ENCODE measurements at places on chromosomes 16 and 17.

DNA sequence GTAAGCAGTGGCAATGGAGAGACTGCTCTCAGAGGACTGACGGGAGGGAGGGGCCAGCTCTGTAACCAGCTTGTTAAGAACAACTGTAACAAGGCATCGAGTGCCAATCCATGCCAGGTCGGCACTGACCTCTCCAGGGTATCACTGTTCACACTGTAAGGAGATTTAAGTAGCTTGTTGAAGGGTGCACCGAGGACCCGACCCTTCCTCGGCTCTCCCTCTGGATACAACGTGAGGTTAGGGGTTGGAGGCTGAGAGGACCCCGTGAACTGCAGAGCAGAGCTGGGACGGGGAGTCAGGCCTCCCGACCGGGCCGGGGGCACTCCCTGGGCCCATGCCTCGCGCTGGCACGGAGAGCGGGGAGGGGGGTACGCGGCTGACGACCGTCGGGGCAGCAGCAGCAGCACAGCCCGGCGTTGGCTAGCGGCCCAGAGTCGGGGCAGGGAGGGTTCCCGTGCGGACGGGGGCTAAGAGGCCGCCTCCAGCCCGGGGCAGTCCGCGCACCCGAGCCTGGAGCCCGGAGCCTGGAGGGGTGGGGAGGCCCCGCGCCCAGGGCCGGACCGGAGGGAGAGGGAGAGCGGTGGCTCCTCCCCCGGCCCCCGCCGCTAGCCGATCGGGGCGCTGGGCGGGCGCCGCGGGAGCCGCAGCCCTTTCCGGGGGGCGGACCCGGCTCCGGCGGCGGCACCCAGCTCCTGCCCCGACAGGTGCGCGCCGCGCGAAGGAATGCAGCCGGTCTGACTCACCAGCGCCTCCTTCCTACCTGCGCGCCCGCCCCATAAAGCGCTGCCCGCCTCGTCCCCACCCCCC, at the start of gene ITGB4:
Gene ITGB4, plus strand, starts transcription at position 804 of the 807 bp plus-strand sequence. CDS start 3,245 bp downstream, outside the sequence.
- DNase-seq = peak; percentile 20

DNA sequence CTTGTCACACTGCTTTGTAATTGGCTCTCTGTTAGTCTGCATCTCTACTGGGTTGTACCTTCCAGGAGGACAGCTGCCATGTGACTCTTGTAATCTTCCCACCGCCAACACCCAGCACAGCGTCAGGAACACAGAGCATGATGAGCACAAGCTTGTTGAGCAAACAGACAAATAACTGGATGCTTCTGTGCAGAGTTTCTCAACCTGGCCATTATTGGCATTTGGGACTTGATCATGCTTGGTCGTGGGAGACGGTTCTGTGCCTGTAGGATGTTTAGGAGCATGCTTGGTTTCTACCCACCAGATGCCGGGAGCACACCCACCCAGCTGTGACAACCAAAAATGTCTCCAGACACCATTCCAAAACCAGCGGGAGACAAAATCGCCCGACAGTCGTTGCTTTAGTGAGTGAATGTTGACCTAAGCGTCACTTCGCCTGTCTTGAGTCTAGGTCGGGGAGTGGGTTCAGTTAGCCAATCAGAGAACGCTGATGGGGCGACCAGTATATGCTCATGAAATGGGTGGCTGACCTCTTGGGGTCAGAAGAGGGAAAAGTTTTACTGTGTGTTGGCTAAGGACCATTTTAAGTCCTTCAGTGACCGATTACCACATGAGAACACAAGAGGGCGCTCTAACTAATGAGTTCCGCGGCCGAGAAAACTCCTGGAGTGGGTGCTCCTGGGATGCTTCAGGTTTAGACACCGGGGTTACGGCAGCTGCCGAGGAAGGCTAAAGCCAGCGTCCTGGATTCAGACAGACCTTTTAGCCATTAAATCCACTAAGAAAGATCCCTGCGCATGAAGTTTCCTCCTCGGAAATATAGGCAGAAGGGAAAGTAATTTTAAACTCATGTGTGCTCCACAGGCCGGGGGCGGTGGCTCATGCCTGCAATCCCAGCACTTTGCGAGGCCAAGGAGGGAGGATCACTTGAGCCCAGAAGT, 57.8 kb upstream of the TEX2 start:
- DNase-seq = peak; percentile 62

DNA sequence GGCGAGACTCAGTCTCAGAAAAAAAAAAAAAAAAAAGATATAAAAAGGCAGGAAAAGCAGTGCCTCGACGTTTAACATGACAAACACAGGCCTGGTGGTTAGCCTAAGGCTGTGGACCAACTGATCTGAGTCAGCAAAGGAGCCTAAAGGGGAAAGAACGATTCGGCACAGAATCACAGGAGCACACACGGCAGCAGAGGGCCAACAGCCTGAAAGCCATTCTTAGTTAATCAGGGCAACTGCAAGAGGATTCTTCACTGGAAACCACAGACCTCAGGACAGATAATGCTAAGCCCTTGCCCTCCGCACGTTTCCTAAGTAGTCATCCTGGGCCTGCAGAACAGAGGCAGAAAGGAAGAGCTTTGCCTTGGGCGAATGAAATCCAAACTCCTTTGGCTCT, 14.7 kb downstream of the TMEM11 start:
- DNase-seq = no peak

DNA sequence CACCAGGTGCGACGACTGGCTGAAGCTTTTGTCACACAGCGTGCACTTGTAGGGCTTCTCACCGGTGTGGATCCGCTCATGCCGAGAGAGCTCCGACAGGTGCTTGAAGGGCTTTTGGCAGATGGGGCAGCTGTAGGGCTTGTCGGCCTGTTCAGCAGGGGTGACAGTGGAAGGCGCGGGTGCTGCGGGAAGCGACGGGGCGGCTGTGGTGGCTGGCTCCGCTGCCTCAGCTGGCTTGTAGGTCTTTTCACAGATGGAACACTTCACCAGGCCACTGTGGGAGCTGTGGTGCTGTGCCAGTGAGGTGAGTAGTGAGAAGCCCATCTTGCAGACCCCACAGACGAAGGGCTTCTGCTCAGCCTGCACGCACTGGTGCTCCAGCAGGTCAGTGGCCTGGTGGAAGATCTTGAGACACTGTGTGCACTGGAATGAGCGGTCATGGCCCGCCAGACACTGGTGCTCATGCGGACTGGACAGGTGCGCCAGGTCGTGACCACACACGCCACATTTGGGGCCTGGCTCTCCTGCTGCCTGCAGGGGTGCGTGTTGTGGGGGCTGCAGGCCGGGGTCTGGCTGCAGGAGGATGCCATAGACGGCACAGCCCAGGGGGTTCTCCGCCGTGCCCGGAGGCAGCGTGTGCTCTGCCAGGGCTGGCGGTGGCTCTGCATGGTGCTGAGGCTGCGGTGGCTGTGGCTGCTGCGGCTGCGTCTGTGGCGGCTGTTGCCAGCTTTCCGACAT, 2.8 kb downstream of the ZNF319 start:
- DNase-seq = no peak

DNA sequence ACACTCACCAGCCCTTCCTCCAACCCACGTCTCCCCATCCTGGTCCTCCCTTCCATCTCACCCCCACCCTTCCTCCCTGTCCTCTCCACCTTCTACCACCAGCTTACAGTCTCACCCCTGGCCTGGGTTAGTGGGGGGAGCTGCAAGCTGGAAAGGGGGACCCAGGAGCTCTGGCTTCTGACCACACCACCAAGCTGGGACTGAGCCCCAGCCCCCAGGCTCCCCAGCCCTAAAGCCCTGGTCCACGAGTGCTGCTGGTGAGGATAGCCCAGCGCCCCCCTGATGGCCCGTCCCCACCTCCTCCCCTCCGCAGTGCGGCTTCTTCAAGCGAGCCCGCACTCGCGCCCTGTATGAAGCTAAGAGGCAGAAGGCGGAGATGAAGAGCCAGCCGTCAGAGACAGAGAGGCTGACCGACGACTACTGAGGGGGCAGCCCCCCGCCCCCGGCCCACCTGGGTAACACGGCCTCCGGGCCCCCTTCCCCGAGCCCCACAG, 7.2 kb upstream of the PDK2 start:
- no peak for DNase-seq

- no peak for DNase-seq
Measured at GRCh38 chr17:15346066-15346595, 4.7 kb upstream of the TEKT3 start.
